ENCODE measurements at places on chromosomes 16 and 17.

- DNase-seq: no peak
These were observed 12.7 kb downstream of the PHLPP2 start for GRCh38 chr16:71711789-71712188.

DNA sequence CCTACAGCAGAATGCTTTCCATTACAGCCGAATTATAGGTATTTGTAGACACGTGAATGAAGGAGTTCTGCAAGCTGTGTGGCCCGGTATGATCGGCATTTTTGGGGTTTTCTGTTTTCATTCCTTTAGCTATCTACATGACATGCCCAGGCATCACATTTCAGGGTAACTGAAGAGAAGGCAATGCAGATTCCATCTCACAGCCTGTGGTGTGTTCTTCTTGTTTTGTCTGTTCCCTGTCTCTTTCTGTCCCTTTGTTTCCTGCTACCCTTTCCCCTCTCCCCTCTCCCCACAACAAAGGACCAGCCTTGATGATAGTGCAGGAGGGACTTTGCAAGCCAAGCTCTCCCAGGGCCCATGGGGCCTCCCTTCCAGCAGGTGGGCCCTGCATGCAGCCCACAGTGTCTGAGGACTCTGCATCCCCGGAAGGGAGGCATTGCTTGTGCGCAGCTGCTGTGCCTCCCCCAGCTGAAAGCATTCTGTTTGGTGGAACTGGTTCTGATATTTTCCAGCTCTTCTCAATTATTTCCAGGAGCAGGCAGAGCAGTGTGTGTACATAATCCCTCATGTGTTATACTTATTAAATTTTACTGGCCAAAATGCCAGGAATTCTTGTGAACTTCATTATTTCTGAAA lies 207.4 kb downstream of the RPTOR start:
- DNase-seq: no peak

GRCh38 chr17:66915204-66915611 lies 49.3 kb upstream of the CACNG4 start:
- DNase-seq: no peak

DNA sequence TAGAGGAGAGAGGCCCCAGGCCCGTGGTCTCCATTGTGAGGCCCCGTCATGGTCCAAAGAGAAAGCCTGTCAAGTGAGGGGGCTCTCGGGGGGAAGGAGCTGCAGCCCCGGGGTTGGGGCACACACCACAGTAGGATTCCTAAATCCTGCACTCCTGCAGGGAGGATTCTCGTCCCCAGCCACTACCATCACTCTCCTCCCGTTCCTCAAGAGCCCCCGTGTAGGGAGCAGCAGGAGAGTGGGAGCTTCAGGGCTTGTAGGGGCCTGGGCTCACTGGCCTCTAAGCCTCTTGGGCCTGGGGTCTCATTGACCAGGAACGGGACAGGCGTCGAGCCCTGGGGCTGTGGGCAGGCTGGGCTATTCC lies 821 bp downstream of the C16orf86 start:
- DNase-seq: no peak

- peak; percentile 94 for DNase-seq
These were observed 8.2 kb downstream of the PLCD3 start for GRCh38 chr17:45123930-45124796.

- no peak for DNase-seq
These were observed 8.6 kb upstream of the CD300A start for GRCh38 chr17:74457820-74458166.

GRCh38 chr16:12758670-12759558 lies 44.8 kb downstream of the CPPED1 start:
- no peak for DNase-seq

DNA sequence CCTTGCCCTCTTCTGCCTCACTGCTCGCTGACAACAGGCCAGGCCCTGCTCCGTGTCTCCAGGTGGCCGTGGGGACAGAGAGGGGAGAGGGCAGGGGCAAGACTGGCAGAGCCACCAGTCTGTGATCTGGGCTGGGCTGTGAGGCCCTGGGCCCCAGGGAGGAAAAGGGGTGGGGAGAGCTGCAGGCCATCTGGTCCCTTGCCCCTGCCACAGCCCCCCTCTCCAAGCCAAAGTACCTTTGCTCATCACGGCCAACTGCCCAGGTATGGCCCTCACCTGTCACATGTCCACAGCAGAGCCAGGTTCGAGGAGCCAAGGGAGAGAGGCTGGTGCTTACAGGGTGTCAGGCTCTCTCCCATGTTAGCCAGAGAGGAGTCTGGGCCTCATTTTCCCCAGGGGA lies 91.4 kb upstream of the LHX1 start:
- DNase-seq: no peak

DNA sequence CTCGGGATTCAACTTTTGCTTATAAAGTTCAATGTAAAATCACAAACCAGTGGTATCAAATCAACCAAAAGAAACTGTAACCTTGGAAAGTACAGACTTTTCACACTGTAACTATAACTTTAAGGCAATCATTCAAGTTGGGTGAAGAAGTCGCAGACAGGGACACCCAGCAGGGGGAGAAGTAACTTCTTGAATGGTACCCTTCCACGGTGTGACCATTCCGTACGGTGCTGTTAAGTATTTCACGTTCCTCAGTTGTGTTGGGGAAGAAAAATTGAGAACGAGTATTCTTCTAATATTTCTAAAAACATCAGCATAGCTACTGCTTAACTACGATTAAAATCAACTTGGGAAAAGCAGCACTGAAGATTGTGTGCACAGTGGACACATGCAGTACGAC lies 55.8 kb downstream of the MYH10 start:
- peak; percentile 12 for DNase-seq

Data from mesenchymal stem cell (in vitro differentiated cells and primary cell).